ENCODE measurements at places on chromosomes 12 and 14.

- no peak for DNase-seq
Observed at GRCh38 chr12:71432936-71433335, 6.7 kb upstream of the LGR5 start.

- DNase-seq = no peak
Observed at GRCh38 chr12:11171969-11172675, 1.1 kb downstream of the SMIM10L1 start.

- DNase-seq = no peak
Observed at GRCh38 chr12:90682398-90682797, 272.6 kb downstream of the CCER1 start.

GRCh38 chr14:61749264-61749663, 13.0 kb upstream of the SNAPC1 start:
- no peak for DNase-seq

- no peak for DNase-seq
Observed at GRCh38 chr12:122724641-122725243, 5.9 kb downstream of the HCAR1 start.

DNA sequence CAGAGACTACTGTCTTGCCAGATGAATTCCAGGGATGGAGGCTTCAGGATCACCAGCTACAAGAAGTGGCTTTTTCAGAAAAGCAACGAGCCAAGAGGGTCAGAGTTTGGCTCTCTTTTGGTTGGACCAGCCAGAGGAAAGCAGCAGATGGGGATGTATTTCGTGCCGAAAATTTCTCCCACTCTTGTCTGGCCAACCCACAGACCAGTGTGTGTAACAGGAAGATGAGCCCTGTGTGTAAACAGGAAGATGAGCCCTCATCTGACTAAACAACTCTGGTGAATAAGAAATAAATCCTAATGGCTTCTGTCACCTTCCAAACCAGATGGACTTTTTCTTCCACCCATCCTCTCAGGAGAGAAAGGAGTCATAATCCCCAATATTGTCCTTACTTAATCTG, 13.1 kb downstream of the GPR68 start:
- DNase-seq = no peak

DNA sequence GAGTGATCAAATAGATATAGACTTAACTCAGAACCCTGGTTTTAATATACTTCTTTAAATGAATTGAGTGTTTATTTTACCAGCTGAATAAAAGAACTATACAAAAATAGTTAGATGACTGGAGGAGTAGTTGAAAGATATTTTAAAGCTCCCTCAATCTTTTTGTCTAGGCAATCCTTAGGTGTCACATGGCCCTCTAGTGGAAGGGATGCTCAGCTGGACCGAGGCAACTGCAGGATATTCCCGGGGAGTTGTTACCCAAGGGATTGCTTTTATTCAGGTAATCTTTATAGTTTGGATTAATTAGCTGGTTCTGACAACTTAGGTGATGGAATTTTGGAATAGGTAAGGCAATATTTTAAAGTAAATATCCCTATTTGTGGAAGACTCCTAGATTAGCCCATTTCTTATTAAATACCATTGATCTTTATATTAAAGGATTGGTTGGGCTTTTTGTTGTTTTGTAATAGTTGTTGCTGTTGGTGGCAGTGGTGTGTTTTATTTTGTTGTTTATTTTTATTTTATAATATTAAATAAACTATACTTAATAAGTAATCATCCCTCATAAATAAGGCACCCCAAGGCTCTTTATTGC, 57.1 kb downstream of the ZDHHC17 start:
- no peak for DNase-seq

DNA sequence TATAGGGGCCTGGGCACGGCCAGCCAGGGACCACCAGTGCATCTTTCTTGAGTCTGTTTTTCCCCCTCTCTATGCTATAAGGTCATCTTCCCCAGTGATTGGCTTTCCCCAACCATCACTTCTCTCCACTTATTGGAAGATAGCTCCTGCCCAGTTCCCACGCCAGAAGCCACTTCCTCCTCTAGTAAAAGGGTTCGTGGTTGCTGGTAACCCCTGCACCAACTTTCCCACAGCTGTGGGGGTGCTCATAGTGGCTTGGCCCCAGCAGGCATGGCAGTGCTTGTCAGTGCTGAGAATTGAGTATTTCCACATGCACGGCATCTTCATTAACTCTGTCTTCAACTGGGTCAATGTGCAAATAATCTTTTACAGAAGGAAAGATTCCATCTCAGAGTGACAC, 215.4 kb downstream of the FOXN3 start:
- no peak for DNase-seq

GRCh38 chr14:68470361-68470760, 322.5 kb downstream of the ZFP36L1 start:
- DNase-seq = no peak

- no peak for DNase-seq
Observed at GRCh38 chr12:59660148-59660547, 64.3 kb downstream of the SLC16A7 start.

DNA sequence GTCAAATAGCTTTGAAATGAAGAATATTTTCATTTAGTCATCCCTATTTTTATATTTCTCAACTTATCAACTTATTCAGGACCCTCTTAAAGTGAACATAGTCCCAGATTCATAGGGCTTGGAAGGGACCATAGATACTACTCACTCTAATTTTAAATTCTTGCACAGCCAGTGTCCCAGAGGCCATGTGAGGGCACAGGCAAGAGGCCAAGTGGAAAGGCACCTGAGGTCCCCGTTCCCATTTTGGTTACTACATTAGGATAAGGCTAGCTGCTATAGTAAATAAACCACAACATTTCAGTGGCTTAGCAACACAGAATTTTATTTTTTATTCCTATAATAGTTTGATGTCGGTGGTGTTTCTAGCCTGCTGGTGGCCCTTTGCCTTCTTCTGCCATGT, 227.8 kb downstream of the SPTSSA start:
- DNase-seq = no peak

DNA sequence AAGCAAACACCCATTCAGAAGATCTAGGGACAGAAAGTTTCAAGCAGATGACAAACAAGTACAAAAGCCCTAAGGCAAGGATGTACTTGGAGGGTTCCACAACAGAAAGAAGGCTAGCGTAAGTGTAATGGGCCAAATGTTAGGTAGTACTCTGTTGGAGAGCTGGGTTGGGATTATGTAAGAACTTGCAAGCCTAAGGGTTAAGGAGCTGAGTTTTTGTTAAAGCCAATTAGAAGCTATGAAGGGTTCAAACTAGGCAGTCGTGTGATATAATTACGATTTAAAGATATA, 41.4 kb downstream of the HECTD1 start:
- DNase-seq = no peak

DNA sequence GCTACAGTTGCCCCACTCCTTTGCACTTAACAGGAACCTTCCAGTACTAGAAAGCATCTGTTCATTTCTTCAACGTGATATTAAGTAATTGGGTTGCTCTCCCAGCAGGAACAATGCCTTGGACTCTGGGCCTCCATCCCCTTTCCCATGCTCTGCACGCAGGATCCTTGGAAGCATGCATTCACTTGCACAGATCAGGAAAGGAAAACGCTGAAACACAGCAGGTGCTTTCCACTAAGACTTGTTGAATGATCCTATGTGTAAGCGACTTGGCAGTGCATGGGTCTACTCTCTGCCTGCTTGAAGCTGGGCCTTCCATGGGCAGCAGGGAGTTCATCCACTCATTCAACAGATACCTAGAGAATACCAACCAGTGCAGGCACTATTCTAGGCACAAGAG, 2.3 kb downstream of the LTBP2 start:
- no peak for DNase-seq

- no peak for DNase-seq
Observed at GRCh38 chr12:19402743-19403431, 36.4 kb upstream of the AEBP2 start.

- DNase-seq = no peak
Observed at GRCh38 chr12:53501615-53502181, 615 bp downstream of the TARBP2 start.

DNA sequence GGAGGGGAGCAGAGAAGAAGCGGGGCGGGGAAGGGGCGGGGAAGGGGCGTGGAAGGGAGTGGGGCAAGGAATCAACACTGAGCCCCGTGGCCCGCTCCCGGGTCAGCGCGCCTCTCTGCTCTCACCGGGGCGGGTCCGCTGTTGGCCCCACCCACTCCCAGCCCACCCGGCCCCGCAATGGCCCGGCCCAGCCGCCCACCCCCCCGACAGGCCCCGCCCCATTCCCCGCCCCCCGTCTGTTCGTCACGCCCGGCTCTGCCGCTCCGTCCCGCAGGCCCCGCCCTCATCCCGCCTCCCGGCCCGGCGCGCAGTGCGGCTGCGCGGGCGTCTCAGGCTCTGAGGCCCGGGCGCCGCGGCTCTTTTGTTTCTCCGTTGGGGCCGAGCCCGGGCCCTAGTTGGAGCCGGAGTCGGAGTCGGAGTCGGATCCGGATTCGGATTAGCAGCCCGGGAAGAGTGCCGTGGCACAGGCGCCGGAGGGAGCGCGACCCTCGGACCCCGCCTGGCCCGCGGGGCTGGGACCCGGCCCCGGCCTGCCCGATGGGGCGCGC, at the start of gene ULK1:
Gene ULK1 (plus strand): TSS at position 310 of the 548 bp plus-strand sequence. CDS start 380 bp downstream, outside the sequence.
- peak; percentile 94 for DNase-seq

DNA sequence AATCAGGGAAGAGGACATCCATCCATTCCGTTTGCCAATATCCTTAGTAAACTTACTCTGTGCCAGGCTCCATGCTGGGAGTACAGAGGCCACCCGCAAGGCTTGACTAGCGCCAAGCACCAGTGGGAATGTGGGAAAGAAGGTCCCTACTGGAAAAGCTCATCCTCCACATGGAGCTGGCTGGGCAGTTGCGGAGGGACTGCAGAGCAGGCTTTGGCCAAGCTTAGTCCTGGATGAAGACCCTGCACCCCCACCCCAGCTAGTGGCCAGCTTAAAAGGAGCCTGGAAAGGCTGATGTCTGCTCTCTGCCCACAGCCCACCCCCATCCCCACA, 22.4 kb upstream of the EIF2B2 start:
- DNase-seq = no peak

- no peak for DNase-seq
Observed at GRCh38 chr12:114272071-114272470, 133.9 kb downstream of the TBX5 start.

GRCh38 chr12:58850826-58851225, 69.5 kb downstream of the LRIG3 start:
- DNase-seq = no peak

DNA sequence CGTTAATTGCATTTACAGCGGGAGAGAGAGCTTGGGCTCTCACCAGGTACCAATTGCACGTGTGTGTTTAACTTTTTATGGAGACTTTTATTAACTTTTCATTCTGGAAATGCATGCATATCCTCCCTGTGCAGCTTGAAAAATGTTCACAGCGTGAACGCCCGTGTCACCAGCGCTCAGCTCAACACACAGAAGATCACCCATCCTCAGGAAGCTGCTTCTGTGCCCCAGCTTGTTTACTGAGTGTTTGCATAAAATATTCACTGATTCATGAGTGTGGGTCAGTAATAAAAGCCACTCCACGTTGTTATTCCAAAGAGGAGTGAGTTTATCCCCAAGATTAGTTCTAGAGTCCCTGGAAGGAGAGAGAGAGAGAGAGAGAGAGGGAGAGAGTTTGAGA, 75.5 kb upstream of the FZD10 start:
- no peak for DNase-seq

DNA sequence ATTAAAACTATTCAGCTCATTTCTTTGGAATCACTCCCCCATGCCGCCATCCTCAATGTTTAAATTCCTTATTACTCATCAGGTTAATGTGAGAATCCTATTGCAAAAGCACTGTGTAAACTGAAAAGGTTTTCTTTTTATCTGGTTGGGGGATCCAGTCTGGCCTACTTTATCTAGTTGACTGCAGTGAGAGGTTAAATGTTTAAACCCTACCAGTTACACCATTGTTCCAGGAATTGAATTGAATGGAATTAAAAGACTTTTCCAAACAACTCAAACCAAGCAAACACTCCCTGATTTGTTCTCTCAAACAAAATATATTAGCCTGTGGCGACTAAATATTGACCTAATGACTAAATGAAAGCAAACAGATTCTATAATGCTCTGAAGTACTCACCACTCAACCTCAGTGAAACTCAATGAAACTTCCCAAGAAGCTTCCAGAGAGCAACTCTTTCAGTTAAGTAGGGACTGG, 100.5 kb downstream of the VEZT start:
- DNase-seq = no peak

- DNase-seq = no peak
Observed at GRCh38 chr12:6330192-6330591, 11.7 kb downstream of the TNFRSF1A start.

GRCh38 chr14:95149441-95149840, 7.9 kb downstream of the DICER1 start:
- no peak for DNase-seq

DNA sequence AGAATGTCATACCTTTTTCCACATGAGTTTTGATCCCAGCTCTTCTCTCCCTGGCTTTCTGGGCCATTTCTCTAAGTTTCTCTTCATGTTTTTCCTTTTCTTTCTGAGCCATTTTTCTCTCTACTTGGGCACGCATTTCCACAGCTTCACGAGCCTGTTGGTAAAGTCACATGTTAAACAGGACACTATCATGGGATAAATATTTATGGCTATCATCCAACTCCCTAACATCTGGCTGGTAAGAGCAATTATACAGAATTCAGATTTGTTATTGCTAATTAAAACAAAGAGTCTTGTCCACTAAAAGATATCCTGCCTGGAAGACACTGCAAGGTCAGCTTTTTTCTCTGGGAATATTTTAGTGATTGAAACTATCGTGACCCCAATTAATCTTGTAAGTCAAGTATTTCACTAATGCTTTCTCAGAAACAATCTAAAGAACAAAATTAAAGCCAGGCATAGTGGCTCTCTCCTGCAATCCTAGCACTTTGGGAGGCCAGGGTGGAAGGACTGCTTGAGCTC, 23.1 kb downstream of the SLIRP start:
- DNase-seq = no peak

DNA sequence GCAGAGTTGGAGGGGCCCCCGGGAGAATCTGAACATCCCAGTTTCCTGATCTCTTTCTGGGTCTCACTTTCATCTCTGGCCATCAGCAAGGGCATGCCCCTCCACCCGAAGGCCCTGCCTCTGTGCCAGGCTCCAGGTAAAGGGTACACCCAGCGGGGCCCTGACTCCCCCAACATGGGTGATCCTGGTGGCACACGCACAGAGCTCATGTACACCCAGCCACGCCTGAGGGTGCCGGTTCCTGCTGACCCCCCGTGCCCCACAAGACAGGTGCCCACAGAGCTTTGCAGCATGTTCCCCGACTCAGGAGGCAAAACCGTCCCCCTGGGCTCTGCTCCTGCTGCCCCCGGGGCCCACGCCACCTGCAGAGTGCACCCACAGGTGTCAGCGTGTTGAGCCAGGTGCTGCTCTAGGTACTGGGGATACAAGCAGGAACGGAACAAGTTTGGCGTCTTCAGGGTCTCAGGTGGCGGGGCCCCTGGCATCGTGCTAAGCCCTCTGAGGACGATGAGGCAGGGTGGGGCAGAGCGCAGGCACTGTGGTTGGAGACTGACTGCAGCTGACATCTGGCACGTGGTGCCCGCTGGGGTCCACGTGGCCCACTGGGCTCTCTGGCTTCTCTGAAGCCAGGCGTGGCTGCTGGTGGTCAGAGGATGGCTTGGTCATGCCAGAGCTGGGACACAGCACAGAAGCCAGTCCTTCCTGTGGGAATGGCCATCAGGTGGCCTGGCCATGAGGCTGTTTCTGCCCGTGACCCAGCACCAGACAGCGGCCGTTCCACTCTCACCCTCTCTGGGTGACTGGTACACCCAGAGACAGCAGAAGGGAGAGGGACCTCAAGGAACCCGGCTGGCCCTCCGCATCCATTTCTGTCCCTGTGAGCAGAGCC, 13.8 kb downstream of the BAG5 start:
- no peak for DNase-seq

- no peak for DNase-seq
Observed at GRCh38 chr12:28248555-28249145, 58.4 kb downstream of the CCDC91 start.

GRCh38 chr12:89311703-89312293, 40.5 kb downstream of the DUSP6 start:
- DNase-seq = no peak

GRCh38 chr12:122789637-122790036, 15.3 kb downstream of the CCDC62 start:
- no peak for DNase-seq

All from T-helper 17 cell (primary cell).